ENCODE measurements at places on chromosomes 3 and 15. TPM values are rescaled to one million over a fixed set of nuclear protein-coding genes. Genes with fewer than 3 reads are reported as not detected.

DNA sequence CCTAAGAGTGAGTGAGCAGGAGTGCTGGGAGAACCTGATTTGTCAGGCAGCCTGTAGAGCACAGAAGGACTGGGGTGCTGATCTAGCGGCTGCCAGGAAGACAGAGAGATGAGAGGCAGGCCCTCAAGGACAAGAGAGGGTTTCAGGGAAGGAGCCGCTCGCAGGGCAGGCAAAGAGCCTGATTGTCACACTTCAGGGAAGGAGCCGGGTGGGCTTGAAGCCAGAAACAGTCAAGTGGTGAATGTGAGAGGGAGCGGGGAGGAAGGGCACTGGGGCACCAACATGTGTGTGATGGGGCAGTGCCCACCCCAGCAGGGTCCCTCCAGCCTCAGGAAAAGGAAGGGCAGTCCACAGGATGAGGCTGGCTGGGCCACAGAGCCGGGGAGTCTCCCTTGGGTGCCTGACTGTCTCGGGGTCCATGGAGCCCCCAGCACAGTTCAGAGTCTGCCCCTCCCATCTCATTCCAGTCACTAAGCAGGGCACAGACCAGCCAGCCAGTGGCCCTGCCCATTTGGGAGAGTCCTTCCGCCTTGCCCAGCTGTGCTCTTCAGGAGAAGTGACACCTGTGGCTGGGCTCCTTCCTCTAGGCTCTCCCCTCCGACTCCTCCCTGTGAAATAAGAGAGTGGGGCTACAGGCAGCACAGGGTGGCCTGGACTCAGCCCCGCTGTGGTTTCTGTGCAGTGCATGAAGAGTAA, 148.6 kb downstream of the RAB11A start:
- no peak for DNase-seq

The PLAAT1 gene
- total RNA-seq, result 11.2 TPM

DNA sequence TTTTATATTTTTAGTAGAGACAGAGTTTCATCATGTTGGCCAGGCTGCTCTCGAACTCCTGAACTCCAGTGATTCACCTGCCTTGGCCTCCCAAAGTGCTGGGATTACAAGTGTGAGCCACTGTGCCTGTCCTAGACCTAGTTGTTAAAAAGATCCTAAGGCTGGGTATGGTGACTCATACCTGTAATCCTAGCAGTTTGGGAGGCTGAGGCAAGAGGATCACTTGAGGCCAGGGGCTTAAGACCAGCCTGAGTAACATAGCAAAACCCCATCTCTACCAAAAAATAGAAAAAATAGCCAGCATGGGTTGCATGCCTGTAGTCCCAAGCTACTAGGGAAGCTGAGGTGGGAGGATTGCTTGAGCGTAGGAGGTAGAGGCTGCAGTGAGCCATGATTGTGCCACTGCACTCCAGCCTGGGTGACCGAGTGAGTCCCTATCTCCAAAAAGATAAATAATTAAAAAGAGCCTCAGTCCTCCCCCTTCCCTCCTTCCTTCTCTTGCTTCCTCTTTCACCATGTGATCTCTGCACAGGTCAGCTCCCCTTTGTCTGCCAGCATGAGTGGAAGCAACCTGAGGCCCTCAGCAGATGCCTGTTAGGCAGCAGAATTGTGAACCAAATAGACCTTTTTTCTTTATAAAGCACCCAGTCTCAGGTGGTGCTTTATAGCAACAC, 9.8 kb upstream of the FNDC3B start:
- DNase-seq, result no peak

The XCR1 gene
- total RNA-seq, result not detected

The SUCLG2 gene
- total RNA-seq, result 81.5 TPM

- DNase-seq, result no peak
Measured at GRCh38 chr3:188516515-188516914, 362.6 kb downstream of the LPP start.

The UROC1 gene
- total RNA-seq, result not detected

DNA sequence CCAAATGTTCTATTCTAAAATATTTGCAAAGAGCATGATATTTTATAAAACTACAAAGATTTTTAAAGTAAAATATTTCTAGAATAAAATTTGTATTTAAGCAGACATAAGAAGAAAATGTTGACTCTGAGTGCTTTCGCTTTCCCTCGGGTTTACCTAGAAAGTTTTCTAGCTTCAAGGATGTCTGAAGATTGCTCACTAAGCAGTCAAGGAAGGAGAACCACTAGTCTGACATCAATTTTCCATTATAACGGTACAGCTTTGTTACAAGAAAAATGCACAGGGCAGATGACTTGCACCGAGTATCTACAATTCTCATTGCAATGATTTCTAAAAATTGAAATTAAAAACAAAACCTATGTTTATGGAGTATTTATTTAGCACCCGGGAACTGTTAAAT, 14.2 kb downstream of the GPR15 start:
- DNase-seq, result no peak

DNA sequence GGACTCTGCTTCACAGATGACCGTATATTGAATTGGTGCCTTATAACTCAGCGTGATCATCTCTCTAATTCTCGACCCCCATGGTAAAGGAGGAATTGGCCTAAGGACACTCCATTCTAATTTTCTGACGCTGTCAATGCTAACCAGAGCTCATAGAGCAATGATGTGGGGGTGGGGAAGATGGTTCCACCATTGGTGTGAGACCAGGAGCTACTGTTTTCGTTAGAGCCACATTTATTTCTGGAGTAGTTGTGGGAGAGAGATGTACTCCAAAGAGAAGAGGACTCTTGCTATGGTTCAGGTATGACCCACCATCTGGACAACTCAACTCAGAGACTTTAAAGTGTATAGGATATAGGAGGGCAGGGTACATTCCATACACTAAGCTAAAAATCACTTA, 16.3 kb downstream of the ZBTB38 start:
- DNase-seq, result no peak

The BUB1B gene
- 2.1 TPM for total RNA-seq

- no peak for DNase-seq
Measured at GRCh38 chr3:180181387-180181786, 144.7 kb upstream of the PEX5L start.

DNA sequence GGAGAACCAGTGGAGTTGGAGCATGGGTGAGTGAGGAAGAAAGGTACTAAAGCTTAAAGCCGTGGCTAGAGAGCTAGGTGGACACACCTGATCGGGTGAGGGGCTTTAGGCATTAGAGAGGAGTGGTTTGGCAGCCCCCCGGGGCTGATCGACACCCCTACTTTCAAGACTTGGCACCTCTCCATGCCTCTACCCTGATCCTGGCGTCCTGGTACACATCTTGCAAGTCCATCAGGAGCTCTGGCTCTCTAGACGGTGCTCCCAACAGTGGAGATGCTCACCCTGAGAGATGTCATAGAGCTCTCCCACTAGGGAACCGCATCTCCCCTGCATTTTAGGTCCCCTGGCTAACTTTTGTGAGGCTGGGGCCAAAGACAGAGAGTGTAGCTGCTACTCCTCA, 98.1 kb downstream of the XXYLT1 start:
- DNase-seq, result no peak

- no peak for DNase-seq
Measured at GRCh38 chr15:69660114-69660513, 207.5 kb downstream of the RPLP1 start.

The ZNF620 gene
- total RNA-seq, result 3.6 TPM

The EPM2AIP1 gene
- 10.3 TPM for total RNA-seq

The HRH1 gene
- 3.5 TPM for total RNA-seq

GRCh38 chr3:155352900-155353490, 59.5 kb upstream of the STRIT1 start:
- no peak for DNase-seq

The GXYLT2 gene
- total RNA-seq, result 31.7 TPM

The LRRK1 gene
- total RNA-seq, result 4.4 TPM

DNA sequence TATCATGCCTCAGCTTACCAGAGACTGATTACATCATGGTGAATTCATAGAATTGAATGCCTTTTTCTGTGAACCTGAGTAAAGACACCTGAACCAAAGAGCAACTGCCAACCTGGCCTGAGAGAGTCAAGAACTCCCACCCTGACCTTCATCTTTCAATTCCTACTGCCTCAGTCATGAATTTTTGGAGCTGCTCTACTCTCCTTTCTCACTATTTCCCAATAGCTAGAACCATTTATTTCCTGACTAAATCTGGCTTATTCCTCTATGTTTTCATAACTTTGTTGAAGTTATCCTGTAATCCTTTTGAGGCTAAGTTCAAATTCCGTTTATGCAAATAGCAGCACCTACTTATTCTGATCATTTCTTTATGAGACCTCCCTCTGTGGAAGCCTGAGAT, 712.4 kb upstream of the UBE2E2 start:
- no peak for DNase-seq

The CISH gene
- 4.7 TPM for total RNA-seq
